ENCODE measurements at places on chromosomes 7 and 10.
A peak's percentile ranks its signal among the peaks of the same experiment; 100 is the strongest.

DNA sequence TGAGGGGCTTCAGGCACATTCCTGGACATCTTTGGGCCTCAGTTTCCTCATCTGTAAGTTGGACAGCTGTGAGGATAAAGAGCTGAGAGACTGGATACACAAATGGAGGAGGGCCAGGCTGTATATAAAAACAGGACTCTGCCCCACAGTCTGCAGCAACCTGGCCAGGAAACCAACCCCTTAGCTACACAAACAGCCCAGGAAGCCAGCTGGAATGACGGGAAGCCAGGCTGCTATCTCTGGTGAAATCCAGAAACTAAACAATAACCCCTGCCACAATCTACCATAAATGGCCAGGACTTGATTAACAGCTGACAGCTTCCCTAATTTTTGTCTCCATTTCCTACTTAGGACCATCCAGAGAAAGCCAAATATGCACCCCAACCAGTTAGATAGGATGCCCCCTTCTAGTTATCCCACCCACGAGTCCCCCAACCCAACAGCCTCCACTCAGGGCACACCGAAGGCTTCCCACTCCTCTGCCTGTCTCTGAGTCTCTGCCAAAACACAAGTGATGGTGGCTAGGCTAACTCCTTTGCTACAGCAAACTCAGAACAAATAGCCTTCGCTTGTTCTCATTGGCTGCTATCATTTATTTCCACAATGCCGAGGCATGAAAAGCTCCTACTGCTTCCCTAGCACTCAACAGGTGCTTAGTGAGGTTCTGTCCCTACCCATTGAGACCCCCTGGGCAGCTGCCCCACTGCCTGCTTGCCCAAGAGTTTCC, 110.0 kb upstream of the TCF7L2 start:
- DNase-seq, result no peak

DNA sequence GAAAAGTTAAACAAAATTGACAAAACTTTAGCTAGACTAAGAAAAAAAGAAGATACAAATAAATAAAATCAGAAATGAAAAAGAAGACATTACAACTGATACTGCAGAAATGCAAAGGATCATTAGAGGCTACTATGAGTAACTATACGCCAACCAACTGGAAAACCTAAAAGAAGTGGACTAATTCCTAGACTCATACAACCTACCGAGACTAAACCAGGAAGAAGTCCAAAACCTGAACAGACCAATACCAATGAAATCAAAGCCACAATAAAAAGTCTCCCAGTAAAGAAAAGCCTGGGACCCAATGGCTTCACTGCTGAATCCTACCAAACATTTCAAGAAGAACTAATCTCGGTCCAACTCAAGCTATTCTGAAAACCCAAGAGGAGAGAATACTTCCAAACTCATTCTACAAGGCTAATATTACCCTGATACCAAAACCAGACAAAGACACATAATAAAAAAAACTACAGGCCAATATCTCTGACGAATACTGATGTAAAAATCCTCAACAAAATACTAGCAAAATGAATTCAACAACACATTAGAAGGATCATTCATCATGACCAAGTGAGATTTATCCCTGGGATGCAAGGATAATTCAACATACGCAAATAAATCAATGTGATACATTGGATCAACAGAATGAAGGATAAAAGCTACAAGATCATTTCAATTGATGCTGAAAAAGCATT, 20.3 kb downstream of the ELAPOR2 start:
- DNase-seq, result no peak

- no peak for DNase-seq
Measured at GRCh38 chr7:5132539-5132938, 57.5 kb upstream of the WIPI2 start.

GRCh38 chr7:126803060-126803665, 449.6 kb downstream of the GRM8 start:
- no peak for DNase-seq

- no peak for DNase-seq
Measured at GRCh38 chr7:96061009-96061408, 260.9 kb downstream of the SLC25A13 start.

GRCh38 chr10:133160826-133161471, 930 bp downstream of the KNDC1 start:
- DNase-seq, result no peak

DNA sequence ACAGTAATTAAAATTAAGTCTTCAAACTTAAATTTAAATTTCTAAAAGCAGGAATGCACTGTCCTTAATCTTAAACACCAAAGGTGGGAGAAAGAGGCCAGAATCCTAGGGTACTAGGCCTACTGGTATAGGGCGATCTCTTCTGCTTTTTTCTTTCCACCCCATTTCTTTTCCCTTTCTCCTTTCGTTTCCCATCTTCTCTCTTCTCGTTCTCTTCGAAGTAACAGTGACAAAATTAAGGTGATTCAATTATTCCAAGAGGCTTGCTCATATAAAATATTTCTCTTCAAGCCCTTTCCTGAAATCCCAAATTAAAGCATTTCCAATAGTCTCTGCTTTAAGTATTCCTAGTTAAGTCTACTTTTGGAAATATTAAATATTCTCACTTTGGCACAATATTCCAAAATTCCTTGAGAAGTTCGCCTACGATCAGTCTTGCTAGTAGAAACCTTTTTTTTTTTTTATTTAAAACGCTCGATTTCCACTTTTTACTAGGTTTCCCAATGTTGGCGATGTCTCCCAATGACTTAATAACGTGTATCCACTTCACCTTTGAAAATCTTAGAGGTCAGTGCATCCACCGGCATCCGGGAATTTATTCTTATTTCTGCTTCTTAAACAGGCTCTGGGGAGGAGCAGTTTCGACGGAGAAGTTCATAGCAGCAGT, 765 bp upstream of the LCOR start:
- no peak for DNase-seq

DNA sequence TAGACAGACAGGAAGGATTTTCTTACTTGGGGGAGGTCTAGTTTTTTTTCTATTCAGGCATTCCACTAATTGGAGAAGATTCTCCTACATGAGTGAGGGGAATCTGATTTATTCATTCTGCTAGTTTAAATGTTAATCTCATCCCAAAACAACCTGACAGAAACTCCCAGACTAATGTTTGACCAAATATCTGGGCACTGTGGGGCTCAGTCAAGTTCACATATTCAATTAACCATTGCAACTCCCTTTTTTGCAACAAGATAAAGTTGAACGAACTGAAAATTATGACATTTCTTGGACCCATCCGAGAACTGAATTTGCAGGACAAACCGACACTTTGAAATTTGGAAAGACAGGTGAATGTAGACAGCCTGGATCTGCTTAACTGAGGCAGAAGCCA, 194.4 kb upstream of the PTER start:
- DNase-seq, result no peak

DNA sequence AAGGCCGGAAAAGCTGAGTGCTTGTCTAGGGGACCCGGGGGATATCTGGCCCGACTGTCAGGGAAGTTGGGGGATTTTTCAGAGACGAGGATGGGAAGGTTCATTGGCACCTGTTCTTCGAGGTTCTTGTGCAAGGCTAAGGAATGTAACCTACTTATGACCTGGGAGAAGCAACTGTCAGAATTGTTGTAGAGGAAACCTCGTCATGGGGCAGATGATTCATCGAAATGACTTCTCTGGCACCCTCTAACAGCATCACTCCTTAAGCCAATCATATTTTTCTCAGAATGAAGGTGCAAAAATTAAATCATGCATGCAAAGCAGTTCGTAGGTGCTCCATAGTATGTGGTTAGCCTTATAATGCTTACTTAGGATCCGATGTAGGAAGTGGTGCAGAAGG, 58.6 kb downstream of the PLXDC2 start:
- no peak for DNase-seq

DNA sequence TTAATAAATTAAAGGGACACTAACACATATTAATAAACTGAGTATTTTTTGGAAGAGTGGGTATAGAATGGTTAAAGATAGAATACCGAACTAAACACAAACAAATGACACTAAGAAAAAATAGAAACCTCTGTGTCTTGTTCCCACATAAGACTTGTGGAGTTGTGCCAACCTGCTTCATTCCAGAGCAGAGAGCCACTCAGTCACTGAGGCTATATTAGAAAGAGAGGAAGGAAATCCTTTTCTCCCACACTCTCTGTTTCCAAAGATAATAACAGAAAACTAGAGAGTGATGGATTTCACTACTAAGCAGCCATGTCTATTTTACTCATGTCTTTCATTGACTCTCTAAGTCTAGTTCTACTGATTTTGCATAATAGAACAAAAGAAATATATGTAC, 26.0 kb downstream of the CTNNA3 start:
- no peak for DNase-seq

DNA sequence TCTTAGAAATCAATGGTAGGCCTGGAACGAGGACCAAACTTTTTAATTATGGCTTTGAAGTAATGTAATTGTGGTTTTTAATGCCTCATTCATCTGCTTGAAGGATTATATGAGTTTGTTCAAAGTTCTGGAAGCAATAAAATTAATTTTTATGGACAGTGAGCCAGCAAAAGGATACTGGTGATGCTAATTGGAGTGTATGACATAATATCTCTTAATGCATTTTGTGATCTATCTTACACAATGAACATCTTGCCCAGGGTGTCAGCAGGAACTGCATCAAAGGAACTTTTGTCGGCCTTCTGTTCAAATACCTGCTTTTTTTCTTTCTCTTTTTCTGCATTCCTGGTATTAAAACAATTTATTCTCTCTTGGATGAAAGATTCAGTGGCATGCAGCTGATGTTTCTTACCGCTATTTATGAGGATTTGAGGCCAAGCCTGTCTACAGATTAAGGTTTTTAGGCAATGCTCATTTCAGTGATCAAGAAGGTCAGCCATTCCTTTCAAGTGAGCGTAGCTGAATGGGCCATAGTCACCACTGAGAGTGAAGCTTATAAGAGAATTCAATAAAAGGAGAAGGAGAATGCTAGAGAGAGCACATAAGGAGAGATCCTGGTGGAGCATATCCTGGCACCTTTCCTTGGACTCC, 974.8 kb downstream of the SORCS3 start:
- no peak for DNase-seq

- DNase-seq, result no peak
Measured at GRCh38 chr7:127332880-127333279, 59.6 kb downstream of the ZNF800 start.

DNA sequence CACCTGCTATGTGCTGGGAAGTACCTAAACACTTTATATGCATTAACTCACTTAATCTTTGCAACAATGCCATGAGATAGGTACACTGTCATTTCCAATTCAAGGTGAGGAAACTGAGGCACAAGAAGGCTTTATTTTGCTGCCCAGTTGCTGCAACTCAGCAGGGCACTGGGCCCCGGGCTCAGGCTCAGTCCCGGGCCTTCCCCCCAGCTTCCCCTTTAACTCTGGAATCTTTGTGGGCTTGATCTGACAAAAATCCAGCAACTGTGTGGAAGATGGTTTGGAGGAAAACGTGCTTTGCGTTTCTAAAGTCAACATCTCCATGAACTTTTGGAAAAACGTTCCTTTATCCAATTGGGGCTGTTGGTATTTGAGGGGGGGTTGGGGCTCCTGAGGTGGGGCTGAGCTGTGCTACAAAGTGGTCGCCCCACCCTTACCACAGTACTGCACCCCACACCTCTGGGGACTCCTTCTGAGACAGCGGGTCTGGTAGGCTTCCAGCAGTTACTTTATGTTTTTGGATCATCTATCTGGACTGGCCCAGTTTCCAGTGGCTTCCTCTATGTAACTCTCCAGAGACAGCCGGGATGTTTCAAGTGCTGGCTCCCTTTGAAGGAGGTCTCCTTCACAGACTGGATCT, 40.5 kb upstream of the CAMK1D start:
- DNase-seq, result no peak

DNA sequence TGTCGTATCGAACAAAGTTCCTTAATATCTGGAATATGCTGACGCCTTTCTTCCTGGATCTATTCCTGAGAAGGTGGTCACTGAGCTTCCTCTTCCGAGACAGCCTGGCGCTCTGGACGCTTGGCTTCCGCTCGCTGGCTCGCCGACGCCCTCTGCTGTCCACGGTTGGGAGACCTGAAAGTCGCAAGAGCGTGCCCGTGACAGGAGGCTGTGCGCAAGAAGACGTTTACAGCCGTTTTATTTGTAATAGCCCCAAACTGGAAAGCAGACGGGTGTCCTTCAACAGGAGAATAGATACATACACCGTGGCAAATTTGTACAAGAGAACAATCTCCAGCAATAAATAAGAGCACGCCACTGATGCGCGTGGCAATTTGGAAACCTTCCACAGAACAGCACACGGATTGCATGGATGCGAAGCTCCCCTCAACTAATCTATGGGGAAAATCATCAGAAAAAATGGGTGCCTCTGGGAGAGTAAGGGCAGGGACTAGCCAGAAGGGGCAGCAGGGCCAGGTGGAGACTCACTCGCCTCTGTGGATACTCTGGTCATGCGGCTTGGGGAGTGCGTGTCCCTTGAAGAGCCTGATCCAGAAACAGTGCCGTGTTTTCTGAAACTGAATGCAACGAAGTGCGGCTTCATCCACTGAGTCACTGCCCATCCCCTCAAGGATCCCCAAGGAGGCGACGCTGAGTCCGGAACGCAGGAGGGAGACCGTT, 41.5 kb upstream of the BNIP3 start:
- peak; percentile 63 for DNase-seq

- no peak for DNase-seq
Measured at GRCh38 chr7:157493017-157493416, 156.2 kb downstream of the DNAJB6 start.

GRCh38 chr10:34109952-34110702, 705.0 kb downstream of the PARD3 start:
- DNase-seq, result no peak

GRCh38 chr7:45898222-45898621, 9.9 kb downstream of the IGFBP1 start:
- no peak for DNase-seq

DNA sequence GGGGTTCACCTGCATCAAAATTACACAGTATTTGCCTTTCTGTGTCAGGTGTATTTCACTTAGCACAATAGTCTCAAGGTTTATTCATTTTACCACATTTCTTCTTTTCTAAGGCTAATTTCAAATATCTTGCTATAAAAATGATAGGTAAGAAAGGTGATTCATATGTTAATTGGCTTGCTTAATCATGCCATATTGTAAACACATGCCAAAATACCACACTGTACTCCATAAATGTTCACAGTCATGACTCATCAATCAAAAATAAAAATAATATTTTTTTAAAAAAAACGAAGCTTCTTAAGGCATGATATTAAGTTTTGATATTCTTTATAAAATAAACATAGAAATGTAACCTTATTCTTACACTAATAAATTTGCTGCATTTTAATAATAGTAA, 947.1 kb downstream of the GRM8 start:
- no peak for DNase-seq
